Activated T-cell treated with anti-CD3 and anti-CD28 coated beads for 1 hour (primary cell): ENCODE measurements at places on chromosomes 3 and 15.

DNA sequence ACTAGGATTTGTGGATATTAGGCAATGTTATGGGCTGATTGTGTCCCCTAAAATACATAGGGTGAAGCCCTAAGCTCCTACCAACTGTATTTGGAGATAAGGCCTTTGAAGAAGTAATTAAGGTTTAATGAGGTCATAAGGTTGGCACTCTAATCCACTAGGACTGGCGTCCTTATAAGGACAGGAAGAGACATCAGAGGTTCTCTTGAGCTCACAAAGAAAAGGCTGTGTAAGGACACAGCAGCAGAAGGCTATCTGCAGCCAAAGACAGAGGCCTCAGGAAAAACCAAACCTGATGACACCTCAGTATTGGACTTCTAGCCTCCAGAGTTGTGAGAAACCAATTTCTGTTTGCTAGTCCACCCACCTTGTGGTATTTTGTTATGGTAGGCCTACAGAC is 416.7 kb downstream of the ZBTB20 start:
- DNase-seq = no peak

- no peak for DNase-seq
These were observed 11.9 kb upstream of the TF start for GRCh38 chr3:133734305-133734704.

GRCh38 chr3:169112153-169112892 is 551.2 kb downstream of the MECOM start:
- DNase-seq = no peak

- DNase-seq = no peak
These were observed 70.9 kb upstream of the ARNT2 start for GRCh38 chr15:80333261-80333660.

- no peak for DNase-seq
These were observed 98.6 kb downstream of the NEO1 start for GRCh38 chr15:73150831-73151230.

- no peak for DNase-seq
These were observed 42.5 kb downstream of the MEIS2 start for GRCh38 chr15:37057831-37058230.

DNA sequence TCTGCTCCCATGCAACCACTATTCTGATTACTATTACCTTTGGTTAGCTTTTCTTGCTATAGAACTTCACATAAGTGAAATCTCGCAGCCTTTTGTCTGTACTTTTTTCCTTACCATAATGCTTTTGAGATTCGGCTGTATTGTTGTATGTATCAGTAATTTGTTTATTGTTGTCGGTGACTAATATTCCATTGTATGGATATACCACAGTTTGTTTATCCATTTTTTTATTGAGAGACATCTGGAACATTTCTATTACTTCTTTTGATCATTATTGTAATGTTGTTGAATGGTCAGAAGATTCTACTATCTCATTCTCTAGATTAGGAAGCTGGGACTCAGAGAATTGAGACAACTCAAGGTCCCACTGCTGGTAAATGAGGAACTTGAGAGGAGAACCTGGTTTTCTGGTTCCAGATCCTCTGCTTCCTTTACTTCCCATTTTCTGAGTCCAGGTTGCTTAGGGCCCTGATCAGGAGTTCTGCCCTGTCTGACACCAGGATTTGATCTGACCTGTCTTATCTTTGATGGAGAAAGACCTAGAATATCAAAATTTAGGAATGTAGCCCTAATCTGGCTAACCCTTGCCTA is 18.2 kb upstream of the SPTSSB start:
- DNase-seq = no peak

- DNase-seq = no peak
These were observed 127.5 kb downstream of the CHST2 start for GRCh38 chr3:143247073-143247472.

- no peak for DNase-seq
These were observed 2.1 kb downstream of the RNF168 start for GRCh38 chr3:196501316-196502044.

DNA sequence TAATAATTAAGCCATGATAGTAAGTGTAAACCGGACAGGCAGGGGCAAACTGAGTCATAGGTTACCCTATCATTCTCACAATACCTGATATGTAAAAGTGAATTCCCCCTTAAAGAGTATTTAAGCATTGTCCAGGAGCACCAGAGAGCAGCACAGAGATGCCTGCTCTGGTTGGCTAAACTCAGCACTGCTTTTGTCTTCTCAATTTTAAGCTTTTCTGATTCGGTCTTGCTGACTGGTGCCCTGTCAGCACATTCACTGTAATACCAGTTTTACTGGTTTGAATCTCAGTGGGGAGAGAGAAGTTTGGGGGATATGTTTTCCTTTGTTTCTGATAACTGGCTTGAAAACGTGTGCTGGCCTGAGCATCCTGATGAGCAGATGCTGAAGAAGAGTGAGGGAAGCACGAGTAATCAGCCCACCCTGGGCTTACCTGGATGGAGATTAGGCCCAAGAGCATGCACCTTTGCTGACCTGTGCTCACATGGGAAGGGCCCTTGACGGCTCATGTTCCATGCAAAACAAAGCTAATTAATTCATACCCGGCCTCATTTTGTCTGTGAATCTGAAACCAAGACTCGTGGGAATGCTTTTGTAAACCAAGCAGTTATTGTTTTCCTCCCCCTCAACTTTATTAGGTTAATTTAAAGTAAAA is 208.5 kb upstream of the MRPL3 start:
- DNase-seq = no peak

GRCh38 chr3:141738891-141739363 is 829 bp downstream of the RNF7 start:
- peak; percentile 4 for DNase-seq

DNA sequence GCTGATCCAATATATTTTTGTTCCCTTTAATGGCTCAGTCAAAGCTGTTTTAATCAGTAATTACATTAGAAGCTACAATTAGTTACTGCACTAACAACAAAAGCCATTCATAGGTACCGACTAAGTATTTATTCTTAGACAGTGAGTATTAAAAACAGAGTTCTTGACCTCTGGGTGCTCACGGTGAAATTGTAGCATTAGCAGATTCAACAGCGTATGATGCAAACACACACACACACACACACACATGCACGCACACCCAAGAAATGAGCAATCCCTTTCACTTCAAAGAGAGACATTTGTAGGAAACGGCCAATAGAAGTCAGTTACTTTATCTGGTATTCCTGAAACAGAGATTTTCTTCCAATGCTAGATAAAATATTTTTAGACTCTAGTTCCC is 27.0 kb upstream of the MITF start:
- no peak for DNase-seq

- no peak for DNase-seq
These were observed 25.4 kb downstream of the CFAP100 start for GRCh38 chr3:126419886-126420786.

GRCh38 chr3:65605876-65606432 is 432.8 kb downstream of the MAGI1 start:
- DNase-seq = no peak

DNA sequence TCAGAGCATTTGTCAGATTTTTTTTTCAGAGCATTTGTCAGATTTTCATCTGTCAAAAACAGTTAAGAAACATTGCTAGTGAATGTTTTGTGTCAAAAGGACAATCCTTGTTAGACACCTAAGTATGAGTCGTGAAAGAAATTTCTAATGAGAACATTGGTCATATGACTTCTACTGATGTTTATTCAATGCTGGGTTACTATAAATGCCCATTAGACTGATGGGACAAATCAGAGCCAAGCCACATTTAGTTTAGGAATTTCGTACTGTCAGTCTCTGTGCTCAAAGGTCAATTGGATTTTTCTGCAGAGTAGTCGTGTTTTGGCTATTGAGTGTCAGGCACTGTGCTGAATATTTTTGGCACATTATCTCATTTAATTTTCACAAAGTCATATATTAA is 31.6 kb downstream of the TSC22D2 start:
- DNase-seq = no peak

DNA sequence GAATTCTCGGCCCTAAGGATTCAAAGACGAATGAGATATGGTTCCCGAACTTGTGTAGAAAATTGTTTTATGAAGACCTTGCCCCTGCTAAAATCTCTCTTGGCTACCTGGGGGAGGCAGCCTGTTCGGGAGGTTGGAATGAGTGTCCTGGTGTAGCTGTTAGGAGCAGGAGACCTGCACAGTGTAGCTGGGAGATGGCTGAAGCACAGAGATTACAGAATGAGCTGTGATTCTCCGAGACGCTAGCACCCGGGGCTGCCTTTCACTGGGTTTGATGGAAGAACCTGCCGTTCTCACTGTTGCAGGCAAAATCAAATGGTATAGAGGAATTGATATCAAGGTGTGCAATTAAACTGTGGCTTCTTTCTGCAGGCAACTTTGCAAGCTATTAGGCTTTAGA is 68.0 kb downstream of the TRAK1 start:
- DNase-seq = no peak

GRCh38 chr3:42712344-42712648 is 9.7 kb upstream of the HHATL start:
- no peak for DNase-seq

GRCh38 chr3:7924228-7924627 is 577.4 kb upstream of the LMCD1 start:
- no peak for DNase-seq

DNA sequence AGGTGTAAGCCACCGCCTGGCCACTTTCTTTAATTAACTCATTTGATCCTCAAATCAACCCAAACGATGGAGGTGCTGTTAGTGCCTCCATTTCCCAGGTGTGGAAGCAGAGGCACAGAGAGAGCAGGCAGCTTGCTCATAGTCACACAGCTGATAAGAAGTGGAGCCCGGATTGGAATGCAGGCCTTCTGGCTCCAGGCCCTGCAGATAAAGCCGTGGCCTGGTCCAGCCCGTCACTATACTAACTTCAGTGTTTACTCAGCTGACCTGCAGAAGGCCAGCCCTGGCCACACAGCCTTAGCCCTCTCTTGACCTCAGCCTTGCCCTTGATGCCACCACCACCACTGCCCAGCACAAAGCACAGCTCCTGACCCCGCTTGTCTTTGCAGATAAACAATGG is 116.7 kb downstream of the NUP210 start:
- no peak for DNase-seq

GRCh38 chr3:190581041-190581541 is 67.2 kb downstream of the IL1RAP start:
- no peak for DNase-seq

DNA sequence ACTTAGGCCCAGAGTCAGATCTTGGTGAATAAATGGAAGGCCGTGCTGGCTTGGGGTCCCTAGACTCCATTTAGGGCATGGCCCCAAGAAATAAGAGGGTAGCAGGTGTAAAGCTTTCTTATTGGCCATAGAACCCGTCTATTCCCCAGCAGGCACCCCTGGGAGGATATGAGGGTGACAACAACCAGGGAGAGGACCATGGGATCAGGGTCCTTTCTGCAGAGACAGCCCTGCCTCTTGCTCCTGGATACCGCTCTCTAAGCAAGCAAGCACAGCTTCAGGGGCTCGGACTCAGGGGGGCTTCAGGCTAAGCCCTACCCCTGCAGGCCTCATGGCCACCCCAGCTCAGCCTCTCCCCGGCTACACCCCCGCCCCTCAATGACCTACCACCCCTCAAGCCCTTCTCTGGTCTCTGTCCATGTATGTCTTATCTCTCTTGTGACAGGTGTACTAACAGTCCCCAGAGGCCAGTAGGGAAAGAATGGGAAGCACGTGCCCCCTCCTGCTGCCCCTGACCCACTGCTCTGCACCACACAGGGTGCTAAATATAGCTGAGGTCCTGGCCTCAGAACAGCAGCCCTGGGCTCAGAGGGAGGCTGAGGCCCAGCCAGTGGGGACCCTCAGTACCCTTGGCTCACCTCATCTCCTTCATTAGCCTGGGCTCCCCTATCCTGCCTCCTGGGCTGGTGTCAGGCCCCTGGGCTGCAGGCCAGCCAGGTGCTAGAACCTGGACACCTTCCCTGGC is 1.9 kb downstream of the XIRP1 start:
- DNase-seq = no peak

- DNase-seq = no peak
These were observed 98.0 kb upstream of the BOC start for GRCh38 chr3:113113361-113113760.

- DNase-seq = no peak
These were observed 301.0 kb upstream of the UMPS start for GRCh38 chr3:124429129-124429815.

DNA sequence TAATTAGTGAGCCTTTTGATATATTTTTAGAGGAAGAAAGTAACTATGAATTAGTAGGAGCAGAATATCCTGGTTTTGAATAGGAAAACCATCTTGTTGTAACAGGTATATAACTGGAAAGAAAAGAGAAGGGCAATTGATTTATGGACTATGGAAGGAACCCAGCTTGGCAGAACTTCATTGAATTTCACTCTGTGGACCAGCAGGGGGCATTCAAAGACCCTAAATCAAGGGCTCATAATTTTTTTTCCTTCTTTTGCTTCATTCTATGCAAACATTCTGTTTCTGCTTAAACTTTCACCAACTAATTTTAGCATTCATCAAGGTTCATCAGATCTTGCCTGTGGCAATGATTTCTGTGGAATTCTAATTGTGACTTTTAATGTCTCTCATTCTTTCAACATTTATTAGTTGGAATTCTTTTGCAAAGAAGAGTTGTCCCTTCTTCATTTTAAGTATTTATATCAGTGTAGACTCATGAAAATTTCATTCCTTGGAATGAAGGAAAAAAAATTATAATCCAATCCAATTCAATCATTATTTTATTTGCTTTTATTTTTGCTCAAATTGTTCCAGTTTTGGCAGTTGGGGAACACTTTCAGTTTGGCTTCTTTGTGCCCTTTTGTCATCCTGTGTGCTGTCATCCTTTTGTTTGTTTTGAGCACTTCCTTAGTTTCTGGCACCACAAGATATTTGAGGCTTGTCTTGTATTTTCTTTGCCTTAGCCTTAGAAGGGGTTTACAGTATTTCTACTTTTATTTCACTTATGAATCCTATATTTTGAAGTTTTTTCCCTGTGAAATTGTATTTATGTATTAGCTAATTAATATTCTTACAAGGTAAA is 30.4 kb downstream of the NXPE3 start:
- DNase-seq = no peak

GRCh38 chr15:37099319-37100108 is 835 bp downstream of the MEIS2 start:
- DNase-seq = no peak

DNA sequence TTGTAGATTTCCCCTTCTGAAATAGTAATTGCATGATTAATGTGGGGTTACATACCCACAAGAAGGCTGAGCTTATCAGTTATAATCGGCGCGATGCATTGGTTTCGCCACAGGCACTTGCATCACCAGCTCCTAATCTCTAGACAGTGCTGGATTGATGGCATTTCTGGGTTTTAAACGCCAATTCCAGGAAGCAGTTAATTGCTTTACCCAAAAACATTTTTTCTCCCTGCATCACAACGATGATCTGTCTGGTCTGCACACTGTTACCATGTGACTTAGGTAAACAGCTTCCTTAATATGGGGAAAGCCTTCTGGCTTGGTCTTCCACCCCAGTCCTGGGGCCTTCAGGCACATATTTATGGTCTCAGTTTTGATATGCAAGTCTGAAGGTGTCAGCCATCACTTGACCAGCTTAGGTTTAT is 70.0 kb upstream of the HEG1 start:
- DNase-seq = no peak
